ENCODE measurements at places on chromosomes 7 and 10. TPM values are rescaled to one million over a fixed set of nuclear protein-coding genes. Genes with fewer than 3 reads are reported as not detected.

The POLR3A gene
- 12.1 TPM for total RNA-seq

The TDRD1 gene
- total RNA-seq, result not detected

The FAM200A gene
- 5.8 TPM for total RNA-seq

The TRIL gene
- total RNA-seq, result not detected

The COL17A1 gene
- 1.7 TPM for total RNA-seq

The OPN4 gene
- total RNA-seq, result not detected

The CDK5 gene
- 30.5 TPM for total RNA-seq

The C10orf105 gene
- total RNA-seq, result not detected

Measured in A549 treated with AZD2906 at 1 μM for 4 hours (cell line).